ENCODE measurements at places on chromosomes 13 and 19.

DNA sequence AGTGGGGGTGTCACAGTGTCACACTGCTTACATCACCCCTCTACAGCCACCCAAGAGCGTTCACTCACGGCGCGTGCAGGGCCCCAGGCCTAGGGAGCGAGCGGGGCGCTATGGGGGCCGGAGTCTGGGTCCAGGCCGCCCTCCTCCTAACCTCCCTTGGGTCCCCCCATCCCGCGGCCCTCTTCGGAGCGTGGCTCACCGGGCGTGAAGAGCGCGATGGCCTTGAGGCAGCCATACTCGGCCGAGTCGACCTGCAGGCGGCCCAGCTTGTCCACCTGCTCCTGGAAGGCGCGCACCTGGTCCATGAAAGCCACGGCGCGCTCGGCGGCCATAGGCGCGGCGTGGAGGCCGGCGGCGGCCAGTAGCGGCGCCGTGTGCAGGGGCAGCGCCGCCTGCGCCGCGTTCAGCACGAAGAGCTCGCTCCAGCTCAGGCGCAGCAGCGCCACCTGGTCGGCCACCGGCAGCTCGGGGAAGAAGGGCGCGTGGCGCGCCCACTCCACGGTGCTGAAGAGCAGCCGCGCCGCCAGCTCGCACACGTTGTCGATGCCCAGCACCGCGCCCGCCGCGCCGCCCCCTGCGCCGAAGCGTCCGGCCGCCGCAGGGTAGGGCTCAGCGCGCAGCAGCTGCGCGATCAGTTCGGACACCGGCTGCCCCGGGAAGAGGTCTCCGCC, 9.4 kb downstream of the OCEL1 start:
- DNase-seq: peak; percentile 74

DNA sequence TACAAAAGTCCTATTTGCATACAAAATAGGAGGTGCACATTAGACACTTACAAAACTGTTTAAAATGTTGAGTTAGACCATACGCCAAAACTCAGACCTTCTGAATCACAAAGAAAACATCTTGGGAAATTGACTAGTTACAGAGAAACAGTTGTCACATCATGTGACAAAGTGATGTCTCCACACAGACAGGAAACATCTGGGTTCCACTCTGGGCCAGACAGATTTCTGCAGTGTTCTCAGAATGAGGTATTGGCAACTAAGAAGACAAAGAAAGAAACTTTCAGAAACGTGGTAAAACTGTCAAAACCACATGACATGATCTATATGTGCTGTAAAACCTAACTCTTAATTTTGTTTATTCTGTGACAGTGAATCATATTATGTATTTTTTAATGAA, 6.7 kb downstream of the ZNF793 start:
- no peak for DNase-seq

GRCh38 chr19:16721051-16721450, 1.4 kb downstream of the NWD1 start:
- no peak for DNase-seq

DNA sequence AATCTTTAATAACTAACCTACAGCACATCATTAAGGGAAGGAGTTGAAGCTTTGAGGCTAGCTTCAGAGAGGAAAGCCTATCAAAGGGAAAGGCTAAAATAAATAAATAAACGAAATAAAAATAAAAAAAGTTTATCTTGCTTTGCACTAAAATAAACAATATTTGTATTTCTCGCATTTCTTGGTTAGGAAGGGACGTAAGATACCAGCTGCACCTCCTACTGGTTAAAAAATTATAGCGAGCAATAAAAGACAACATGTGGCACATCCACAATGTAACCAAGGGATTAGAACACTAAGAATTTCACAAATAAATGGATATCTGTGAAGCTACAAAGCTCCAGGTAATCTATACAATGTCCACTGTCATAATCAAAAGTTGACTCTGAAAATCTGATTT, 194.5 kb downstream of the DACH1 start:
- no peak for DNase-seq

GRCh38 chr19:55223291-55224037, 5.1 kb downstream of the TMEM86B start:
- DNase-seq: no peak

GRCh38 chr13:45120967-45121831, 889 bp downstream of the GTF2F2 start:
- DNase-seq: peak; percentile 13

DNA sequence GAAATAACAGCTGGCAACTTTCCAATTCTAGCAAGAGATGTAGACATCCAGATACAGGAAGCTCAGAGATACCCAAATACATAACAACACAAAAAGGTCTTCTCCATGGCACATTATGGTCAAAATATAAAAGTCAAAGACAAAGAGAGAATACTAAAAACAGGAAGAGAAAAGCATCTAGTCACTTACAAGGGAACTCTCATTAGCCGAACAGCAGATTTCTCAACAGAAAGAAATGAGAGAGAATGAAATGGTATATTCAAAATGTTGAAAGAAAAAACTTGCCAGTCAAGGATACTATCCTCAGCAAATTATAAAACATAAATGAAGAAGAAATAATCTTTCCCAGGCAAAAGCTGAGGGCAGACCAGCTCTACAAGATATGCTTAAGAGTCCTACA, 12.4 kb downstream of the ZNF780A start:
- no peak for DNase-seq

GRCh38 chr13:110680852-110681251, 25.1 kb downstream of the CARS2 start:
- DNase-seq: peak; percentile 39

DNA sequence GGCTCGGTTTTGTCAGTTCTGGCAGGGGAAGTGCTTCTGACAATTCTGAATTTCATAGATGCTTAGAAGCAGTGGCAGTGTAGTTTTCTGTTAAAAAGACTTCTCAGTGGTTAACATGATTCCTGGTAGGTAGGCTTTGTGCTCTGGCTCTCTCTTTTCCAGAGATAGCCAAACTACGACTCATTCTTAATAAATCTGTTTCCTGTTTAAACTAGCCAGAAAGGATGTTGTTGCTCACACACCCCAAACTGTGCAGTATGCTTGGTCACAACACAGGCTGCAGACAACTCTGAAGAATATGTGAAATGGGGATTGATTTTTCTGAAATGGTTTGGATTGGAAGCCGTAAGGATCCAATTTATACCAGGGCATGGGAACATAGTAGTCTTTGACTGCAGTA, 711.5 kb downstream of the PCDH17 start:
- no peak for DNase-seq

DNA sequence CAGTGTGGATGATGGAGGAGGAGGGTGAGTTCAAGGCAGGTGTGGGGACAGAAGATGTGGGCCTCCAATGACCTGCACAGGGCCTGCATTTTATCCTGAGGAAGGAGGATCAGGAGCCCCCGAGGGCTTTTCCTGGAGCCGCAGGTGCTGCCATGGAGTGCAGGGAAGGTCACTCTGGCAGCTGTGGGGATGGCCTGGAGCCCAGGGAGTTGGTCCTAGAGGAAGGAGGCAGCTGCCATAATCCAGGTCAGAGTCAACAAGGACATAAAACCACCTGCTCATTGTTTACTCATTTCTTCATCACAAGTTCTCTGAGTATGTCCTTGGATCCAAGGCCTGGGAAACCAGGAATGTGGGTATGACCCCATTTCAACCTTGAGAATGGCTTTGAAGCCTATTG, 87.2 kb downstream of the SCGB2B2 start:
- DNase-seq: no peak

DNA sequence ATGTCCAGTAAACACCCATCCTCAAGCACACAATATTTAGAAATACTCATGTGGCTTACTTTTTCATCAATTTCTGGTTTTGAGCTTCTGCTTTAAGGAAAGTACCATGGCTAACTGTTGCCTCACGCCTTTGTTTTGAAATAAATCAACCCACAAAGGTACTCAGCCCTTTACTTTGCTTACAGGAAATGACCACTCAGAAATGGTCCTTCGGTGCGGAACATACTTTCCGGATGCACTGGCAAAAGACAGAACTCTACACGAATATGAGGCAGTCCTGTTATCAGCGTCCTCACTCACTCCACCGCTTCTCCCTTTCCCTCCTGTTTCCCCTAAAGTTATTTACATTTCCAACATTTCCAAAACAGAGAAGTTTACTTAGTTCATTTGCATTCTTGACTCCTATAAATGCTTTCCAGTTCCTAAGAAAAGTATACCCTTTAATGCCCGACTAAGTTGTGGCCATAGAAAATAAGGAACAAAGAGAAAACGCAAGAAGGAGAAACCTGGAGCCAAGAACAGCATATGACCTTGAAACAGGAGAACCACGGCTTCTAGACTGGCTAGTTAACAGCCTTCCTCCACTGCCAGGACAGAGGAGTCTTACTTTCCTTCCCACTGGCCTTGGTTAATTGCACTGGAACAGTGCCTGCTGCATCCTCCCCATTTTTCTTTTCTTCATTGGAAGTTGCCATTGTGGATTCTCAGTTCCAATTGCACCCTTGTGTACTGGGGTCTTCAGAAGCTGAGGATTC, 10.6 kb downstream of the FPR2 start:
- DNase-seq: peak; percentile 7

- peak; percentile 6 for DNase-seq
These were observed 438 bp downstream of the PRKCSH start for GRCh38 chr19:11435833-11436313.

GRCh38 chr13:20160306-20161274, at the start of gene GJA3:
Gene GJA3, minus strand, starts transcription at chr13:20161052. Its CDS starts 17,764 bp downstream, at chr13:20143288.
- DNase-seq: peak; percentile 39

DNA sequence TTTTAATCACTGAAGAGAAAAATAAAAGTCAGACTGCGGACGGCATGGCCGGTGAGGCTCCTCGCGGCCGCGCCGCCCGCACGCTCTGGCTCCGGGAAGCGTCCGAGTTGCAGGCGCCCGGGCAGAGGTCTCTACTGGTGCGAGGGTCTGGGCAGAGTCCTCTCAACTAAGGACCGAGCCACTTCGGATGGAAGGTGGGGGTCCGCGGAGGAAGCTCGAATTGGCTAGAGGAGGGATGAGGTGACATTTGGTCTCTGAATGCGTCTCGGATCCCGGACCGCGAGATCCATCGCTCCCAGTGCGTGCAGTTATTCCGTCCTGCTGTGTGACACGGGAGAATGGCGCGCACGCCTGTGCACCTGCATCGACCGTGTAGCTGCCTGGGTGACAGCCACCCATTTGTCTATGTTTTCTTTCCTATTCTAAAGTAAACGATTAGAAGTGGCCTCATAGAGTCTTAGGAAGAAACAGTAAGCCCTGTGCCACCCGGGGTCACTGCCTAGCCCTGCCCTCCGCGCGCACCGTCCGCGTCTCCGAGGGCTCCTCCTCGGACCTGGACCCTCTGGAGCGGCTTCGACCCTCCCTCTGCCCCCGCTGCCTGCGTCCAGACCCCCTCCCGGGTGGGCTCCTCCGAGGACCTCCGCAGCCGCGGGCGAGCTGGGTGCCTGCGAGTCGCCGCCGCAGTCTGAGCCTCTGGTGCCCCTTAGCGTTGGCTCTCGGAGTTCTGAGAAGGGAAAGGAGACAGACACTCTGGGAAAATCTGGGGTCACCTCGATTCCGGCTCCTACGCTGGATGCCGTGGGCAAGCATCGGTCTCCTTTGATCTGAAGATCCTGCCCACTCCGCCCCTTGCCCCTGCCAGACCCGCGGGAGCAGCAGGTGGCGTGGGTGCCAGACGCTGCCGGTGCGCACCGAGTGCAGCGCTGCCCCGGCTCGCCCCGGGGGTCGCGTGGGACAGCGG, 347.4 kb downstream of the LIG4 start:
- DNase-seq: no peak

DNA sequence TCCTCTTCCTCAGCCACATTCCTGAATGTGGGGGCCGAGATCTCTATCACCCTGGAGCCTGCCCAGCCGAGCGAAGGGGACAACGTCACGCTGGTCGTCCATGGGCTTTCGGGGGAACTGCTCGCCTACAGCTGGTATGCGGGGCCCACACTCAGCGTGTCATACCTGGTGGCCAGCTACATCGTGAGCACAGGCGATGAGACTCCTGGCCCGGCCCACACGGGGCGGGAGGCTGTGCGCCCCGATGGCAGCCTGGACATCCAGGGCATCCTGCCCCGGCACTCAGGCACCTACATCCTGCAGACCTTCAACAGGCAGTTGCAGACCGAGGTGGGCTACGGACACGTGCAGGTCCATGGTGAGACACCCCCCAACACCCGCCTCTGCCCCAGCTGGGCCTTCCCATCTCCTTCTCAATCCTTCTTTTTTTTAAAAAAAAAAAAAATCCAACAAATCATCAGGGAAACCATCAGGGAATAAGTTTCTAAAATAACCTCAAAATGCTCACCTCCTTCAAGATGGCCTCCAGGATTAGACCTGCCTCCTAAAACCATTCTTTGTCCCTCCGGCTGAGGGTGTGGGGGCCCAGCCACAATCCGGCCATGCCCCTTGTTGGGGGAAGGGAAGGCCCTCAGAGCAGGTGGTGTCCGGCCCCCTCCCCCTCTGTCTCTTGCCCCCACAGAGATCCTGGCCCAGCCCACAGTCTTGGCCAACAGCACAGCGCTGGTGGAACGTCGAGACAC, 4.6 kb downstream of the CEACAM16 start:
- no peak for DNase-seq

GRCh38 chr13:28137596-28137995, 749 bp upstream of the PAN3 start:
- DNase-seq: no peak

- no peak for DNase-seq
These were observed 52.2 kb downstream of the IRS2 start for GRCh38 chr13:109734002-109734785.

DNA sequence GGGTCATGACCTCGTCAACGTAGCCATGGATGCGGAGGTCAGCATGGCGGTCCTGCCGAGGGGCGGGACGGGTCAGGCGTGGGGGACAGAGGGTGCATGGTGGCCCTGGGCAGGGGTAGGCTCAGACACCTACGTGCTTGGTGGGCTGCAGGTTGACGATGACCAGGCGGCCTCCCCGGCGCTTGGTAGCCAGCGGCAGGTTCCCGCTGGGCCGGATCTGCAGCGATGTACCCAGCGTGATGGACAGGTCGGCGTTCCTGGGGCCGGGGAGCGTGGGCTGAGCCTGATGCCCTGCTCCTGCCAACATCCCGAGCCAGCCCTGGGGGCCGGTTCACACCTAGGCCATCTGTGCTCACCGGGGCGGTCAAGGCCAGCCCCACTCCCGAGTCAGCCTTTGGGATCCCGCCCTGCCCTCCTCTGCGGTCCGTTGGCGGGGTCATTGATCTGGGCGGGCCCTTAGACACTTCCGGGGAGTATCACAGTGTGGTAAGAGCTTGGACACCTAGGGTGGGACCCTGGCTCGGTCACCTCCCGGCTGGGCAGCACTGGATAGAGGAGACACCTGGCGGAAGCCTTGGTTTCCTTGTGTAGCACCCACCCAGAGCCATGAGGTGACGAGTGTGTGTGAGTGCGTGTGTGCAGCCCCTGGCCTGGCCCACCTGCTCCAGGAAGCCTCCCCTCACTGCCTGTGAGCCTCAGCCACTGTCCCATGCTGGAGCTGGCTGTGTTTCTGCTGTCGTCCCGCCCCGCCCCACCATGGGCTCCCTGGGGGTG, 7.3 kb downstream of the SIRT6 start:
- DNase-seq: no peak

GRCh38 chr19:14515501-14516047, 2.6 kb downstream of the DNAJB1 start:
- DNase-seq: peak; percentile 31
